ENCODE measurements at places on chromosomes 11 and 22.

GRCh38 chr22:42357221-42357620, 75.0 kb downstream of the NFAM1 start:
- no peak for DNase-seq

DNA sequence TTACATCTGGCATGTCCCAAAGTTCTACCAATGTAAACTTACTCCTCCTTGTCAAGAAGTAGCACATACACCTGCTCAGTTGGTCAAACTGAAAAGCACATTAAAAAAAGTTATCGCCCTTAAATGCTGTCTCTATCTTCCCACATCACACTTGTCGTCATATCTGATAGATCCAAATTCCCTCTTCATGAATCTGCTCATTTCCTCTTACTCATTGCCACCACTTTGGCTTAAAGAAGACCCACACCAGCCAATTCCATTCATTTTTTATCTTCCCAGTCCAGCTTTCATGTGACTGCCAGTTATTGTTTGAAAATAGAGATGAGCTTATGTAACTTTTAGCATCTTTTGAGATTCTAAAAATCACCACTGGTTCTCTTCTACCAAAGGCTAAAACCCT, 305.9 kb upstream of the MTNR1B start:
- DNase-seq: no peak

DNA sequence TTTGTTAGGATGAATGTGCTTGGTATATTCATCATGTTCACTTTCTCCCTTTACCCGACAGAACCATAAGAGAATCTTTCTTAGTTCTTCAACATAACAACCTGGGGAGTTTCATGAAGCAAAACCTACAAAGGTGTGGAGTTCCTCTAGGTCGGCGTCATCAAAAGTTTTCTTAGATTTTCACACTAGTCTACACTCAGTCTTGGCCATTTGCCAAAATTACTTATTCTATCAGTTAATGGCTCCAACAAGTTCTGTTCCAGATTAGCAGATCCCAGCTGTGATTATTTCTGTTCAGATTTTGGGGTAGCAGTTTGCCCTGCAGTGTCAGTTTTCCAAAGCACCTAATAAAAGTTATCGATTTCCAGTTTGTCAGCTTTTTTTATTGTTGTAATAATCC, 935.8 kb upstream of the RAG2 start:
- DNase-seq: no peak

GRCh38 chr11:16809886-16810668, 71.6 kb downstream of the C11orf58 start:
- DNase-seq: no peak

- DNase-seq: no peak
Measured at GRCh38 chr22:37053310-37054055, 1.9 kb downstream of the KCTD17 start.

- no peak for DNase-seq
Measured at GRCh38 chr11:134662629-134663360, 250.8 kb upstream of the B3GAT1 start.

- peak; percentile 56 for DNase-seq
Measured at GRCh38 chr11:119741369-119742262, 12.6 kb upstream of the NECTIN1 start.

DNA sequence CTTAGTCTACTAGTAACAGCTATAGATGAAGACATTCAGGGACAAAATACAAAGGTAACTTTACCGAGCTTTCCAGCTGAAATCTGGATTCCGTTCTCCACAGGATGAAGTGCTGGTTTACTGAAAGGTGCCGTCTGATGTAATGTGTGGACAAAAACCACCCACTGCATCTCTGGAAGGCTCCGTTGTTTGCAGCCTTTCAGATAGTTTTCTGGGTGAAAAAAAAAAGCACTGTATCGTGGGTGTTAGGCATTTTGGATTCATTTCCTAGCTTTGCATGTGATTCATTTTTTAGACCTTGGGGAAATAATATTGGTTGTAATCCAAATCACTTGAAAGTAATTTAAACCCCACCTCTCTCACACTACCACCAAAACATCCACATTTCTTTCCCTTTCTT, 10.4 kb downstream of the JAM3 start:
- DNase-seq: no peak

GRCh38 chr11:20113149-20113438, 47.2 kb downstream of the DBX1 start:
- no peak for DNase-seq

GRCh38 chr22:30649430-30650007, 13.9 kb downstream of the SLC35E4 start:
- peak; percentile 90 for DNase-seq

DNA sequence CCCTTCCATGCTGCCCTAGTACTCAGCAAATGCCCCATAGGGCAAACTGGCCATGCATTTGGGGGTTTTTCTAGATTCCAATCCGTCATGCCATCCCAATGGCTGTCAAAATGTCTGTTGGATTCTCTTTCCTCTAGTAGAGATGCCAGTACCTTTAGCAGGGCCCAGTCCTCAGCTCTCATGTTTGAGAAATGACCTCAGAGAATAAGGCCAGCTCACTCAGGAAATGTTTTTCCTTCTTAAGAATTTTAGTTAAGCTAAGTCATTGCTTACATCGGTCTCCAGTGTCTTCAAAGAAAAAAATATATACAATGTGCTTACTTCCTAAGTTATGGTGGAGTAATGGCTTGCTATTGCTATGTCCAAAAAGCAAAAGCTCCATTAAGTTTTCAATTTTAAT, 14.1 kb upstream of the ALKBH3 start:
- no peak for DNase-seq

GRCh38 chr11:100756559-100756958, 69.5 kb downstream of the ARHGAP42 start:
- no peak for DNase-seq

DNA sequence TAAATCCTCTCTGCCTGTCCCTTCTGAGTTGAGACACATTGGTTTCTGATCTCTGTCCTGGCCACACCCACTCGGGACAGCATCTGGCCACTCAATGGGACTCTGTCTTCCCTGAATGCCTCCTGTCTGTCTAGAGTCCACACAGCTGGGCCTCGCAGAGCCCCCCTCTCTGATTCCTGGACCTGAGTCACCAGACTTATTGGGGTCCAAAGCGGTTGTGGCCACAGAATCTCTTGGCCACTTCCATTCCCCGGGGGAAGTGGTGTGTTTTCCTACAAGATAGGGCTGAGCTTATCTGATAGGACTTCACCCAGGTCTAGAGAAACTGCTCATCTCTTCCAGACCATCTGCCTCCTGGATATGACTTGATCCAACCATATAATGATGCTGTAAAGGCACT, 57.4 kb upstream of the WNT11 start:
- DNase-seq: no peak

DNA sequence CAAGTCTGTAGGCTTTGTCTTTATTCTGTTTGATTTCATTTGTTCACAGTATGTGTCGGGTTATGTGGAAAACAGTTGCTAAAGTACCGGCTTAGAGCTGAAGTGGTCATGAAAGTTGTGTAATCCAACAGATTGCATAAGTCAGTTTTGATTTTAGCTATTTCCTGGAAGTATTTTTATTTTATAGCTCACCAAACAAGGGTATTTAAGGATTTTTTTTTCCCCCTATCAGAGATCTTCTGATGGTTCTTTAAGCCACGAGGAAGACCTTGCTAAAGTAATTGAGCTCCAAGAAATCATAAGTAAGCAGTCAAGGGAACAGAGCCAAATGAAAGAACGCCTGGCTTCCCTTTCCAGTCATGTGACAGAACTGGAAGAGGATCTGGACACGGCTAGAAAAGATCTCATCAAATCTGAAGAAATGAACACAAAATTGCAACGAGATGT, 55.9 kb downstream of the PPFIA1 start:
- DNase-seq: no peak

DNA sequence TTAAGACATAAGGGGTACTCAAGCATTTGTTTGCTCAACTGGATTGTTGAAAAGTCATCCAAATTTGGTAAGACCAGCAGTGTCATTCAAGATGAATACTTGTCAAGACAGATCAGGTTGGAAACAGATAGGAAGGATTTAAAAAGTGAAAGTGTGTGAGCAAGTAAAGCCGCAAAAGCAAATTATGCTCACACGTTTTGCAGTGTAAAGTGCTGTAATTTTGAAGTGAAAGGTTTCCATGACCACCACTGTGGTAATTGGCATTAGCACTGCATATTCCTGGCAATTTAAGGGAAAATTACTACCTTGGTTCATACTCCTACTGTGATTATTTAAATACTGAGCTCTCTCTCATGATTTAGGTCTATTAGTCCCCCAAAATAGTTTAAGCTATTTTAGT, 704.1 kb upstream of the CCDC179 start:
- DNase-seq: no peak

GRCh38 chr11:128949791-128950454, 7.3 kb upstream of the TP53AIP1 start:
- no peak for DNase-seq

GRCh38 chr11:64790205-64791095, 12.1 kb upstream of the SF1 start:
- no peak for DNase-seq

DNA sequence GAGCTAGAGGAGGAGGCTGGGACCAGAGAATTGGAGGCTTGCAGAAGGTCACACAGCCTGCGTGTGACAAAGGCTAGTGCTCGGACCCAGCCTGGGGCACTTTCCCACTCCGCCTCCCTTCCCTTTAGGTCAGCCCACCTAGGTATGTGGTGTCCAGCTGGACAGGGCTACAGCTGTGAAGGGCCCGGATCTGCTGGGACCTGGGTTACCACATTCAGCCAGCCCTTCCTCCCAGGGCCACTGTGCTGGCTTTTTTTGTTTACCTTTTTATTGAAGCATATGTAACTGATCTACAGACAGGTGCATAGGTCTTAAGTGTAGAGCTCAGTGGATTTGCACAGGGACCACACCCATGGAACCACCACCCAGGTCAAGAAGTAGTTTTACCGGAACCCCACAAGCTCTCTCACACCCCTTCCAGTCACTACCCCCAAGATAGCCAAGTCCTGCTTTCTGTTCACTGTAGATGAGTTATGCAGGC, 8.7 kb downstream of the CAPN5 start:
- DNase-seq: no peak

DNA sequence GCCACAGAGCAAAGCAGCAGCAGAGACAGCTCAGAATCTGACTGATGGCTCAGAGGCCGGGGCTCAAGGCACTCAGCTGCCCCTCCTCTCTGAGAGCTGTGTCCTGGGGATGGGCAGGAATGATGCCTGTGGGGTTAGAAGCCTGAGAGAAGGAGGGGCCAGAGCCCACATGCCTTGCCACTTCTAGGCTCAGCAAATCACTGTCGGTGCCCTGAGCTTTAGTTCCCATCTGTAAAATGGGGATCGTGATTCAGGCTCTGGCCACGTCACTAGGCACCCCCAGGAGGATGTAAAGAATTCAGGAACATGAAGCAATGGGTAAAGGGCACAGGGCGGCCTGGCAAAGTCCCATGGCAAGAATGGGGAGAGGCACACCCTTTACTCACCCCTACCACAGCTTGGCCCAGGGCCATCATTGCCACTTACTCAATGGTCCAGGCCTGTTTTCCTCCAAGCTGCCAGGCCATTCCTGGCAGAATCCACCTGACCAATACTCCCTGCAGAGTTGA, 3.4 kb upstream of the CDC42EP2 start:
- DNase-seq: no peak

DNA sequence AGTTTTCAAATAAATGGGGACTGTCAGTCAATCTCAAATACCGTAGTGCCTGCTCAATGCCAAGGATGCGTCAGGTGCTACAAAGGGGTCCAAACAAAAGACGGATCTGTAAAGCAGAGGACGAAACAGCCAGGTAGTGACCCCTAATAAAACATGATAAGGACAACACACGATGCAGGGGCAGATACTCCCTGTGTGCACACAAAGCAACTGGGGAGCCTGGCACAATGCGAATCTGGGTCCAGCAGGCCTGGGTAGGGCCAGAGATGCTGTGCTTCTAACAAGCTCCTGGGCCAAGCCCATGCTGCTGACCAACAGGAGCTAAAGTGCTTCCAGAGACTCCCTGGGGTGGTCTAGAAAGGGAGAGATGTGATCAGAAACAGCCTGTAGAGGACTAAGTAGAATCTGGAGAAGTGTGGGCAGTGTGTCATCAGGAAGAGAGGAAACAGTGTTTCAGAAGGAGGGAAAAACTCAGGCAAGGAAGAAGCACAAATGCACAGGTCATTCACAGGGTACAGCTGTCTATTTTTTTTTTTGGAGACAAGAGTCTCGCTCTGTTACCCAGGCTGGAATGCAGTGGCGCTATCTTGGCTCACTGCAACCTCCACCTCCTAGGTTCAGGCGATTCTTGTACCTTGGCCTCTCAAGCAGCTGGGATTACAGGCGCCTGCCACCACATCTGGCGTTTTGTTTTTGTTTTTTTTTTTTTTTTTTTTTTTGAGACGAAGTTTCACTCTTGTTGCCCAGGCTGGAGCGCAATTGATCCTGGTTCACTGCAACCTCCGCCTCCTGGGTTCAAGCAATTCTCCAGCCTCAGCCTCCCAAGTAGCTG, 74.5 kb downstream of the MICAL3 start:
- no peak for DNase-seq

GRCh38 chr22:39279170-39279850, 34.5 kb upstream of the PDGFB start:
- DNase-seq: no peak

DNA sequence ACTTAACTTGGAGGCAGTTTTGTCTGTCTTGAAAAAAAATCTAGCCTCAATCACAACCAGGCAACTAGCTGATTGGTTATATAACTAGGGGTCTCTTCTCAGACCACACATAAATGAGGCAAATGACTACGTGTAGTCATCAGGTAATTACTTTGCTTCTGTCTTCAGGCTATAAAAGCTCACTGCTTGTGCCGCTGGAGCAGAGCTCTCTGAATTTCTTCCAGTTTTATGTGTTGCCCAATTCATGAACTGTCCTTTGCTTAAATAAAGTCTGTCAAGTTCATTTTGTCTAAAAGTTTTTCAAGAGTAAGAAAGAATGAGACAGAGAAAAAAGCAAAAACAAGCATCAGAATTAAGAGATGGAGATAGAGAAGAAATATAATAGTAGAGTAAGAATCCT, 93.4 kb downstream of the MUC15 start:
- no peak for DNase-seq

DNA sequence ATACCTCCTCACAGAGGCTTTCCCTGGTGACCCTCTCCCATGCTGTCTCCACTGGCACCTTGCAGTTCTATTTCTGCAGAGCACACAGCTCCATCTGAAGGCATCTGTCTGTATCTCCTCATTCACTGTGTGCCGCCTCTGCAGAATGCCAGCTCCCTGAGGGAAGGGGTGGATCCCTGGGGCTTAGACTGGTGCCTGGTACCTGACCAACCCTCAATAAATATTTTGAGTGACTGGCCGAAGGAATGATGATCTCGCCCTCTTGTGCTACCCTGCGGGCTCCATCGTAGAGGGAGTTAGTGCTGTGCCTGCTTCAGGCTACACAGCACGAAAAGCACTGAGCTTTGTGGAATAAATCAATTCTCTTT, 1.6 kb downstream of the CBX7 start:
- no peak for DNase-seq
